ENCODE measurements at places on chromosomes 4 and X.

GRCh38 chr4:82044141-82044993 lies 329.4 kb downstream of the HNRNPD start:
- DNase-seq: no peak

DNA sequence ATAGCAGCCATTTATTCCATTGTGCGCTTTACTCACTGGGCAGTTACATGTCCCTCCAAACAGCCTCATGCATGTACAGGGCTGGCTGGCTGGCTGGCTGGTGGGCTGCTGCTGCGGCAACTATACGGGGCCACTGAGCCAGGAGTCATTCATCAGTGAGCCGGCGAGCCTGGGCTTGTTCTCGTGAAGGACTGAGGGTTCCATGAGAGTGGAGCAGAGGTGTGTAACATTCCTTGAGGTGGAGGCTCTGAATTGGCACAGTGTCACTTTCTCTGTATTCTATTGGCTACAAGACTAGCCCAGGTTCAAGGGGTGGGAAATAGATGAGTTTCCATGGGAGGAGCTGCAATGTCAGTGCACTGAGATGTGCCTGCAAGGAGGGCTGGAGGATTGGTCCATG lies 89.1 kb downstream of the ARHGAP10 start:
- no peak for DNase-seq

DNA sequence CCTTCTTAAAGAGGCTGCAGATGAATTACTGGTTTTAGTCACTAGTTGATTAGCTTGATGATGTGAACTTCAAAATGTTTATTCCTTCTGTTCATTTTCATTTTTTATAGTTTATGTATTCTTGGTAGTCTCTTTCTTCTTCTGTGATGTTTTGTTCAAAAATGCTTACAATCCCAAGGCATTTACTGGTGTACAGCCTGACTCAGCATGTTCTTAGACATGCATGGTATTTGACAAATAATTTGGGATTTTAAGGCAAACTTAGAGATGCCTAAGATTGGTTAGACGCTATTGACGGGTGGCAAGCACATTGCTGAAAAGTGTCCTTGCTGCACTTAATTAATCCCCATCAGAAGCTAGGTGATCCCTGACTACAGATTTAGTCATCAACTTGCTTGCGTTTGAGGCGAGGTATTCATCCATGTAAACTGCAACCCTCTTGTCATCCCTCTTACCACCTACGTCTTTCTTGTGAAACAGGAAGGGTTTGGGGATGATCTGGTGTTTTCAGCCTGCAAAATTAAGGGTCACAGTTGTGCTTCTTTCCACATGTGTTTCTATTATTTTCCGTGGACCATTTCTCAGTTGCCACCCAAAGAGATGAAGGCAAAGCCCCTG lies 331.8 kb downstream of the DKK2 start:
- no peak for DNase-seq

DNA sequence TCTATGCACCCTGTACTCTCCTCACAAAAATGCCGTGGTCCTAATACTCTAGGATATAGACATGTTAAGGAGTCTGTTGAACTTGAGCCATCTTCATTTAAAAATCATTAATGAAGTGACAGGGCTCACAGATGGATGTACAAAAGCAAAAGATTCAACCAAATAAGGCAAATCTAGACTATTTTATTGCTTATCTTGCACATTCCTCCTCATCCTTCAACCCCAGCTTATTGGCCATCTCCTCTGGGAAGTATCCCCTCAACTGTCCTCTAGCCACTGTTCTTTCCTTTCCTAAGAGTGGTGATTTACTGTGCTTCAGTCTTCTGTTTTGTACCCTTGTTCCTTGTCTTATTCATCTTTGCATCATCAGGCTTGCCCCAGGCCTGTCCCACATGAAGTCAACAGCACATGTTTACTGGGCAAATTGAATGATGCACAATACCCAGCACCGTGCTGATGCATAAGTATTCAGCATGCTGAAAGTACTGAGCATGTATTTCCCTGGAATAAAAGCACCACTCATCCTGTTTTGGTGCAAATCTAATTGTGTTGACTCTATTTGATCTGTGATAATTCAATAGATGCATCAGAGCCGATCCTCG lies 287.3 kb upstream of the CLNK start:
- no peak for DNase-seq

GRCh38 chrX:44918722-44919121 lies 45.7 kb downstream of the KDM6A start:
- DNase-seq: no peak

DNA sequence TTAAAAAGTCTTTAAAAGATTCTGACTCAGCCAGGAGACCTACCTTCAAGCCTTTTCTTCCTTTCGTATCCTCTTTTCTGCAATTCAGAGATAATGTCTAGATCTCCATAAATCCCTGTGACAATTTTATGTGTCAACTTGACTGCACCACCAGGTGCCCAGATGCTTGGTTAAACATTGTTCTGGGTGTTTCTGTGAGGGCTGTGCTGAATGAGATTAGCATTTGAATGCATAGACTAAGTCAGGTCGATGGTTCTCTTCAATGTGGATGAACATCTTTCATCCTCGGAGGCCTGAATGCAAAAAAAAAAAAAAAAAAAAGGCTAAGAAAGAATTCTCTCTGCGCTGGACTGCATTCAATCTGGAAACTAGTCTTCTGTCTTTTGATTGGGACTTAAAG lies 1082.7 kb downstream of the NLGN4X start:
- DNase-seq: no peak

DNA sequence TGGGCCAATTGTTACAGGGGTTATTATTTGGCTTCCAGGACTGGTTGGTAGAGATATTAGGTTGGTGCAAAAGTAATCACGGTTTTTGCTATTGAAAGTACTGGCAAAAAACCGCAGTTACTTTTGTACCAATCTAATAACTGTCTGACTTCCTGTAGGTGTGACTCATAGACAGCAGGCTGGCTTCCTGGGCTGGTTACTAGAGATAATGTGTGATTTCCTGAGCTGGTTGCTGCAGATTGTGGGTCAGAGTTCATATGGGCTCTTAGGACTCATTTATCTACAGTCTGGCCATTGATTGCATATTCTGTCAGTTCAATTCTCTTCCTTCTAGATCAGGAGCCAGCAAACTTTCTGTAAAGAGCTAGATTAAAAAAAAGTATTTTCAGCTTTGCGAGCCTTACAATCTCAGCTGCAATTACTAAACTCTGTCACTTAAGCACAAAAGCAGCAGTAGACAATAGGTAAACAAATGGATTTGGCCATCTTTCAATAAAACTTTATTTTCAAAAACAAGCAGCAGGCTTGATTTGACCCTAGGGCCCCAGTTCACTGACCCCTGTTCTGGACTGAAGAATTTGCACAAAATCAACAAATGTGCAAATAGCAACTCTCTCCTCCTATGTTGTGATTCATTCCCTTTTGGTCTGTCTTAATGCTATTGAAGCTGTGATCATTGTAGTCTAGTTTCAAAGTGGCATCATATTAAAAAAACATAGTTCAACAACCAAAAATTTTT lies 50.8 kb upstream of the BOD1L1 start:
- DNase-seq: no peak

All from stimulated activated CD8-positive, alpha-beta memory T cell treated with anti-CD3 and anti-CD28 coated beads, Interleukin-15, amount 100 ng/mL, for 4 hours (primary cell).